ENCODE measurements at places on chromosomes 12 and 14.

DNA sequence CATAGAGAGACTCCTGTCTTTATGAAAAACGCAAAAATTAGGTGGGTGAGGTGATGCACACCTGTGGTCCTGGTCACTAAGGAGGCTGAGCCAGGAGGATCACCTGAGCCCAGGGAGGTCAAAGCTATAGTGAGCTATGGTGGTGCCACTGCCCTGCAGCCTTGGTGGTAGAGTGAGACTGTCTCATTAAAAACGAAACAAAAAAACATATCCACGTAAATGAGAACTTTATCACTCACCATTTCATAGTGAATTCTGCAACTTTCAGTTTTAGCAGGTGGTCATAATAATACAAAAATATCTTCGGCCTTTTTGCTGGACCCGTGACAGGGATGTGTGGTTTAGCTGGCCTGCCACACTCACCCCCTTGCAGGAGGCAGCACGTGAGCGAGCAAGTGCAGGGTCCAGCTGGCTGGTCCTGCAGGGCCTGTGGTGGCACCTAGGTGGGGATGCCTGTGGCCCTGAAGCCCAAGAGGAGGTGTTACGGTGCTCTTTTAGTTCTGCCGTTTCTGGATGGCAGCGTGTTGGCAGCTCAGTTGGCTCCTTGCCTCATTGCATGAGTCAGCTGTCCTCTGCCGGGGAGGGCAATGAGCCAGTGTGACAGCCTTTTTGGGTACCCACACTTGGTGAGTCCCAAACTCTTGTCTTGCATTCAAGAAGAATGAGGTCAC, 1330.7 kb upstream of the TMEM132C start:
- no peak for DNase-seq

DNA sequence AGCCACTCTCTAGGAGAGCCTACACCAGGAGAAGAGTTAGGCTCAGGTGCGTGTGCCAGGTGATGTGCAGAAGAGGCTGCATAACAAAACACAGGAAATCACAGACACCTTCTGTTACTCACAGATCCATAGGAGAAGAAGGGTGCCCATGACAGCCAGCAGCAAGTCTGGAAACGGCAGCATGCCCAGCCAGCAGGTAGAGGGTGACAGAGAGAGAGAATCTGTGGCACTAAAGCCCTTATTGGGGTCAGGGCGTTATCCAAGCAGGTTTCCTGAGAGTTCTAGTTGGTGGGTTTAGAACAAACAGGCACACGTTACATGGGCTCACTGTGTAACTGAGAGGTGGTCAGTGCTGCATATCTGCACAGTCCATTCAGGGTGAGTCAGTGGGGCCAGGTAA, 14.9 kb upstream of the SLC8A3 start:
- no peak for DNase-seq

- no peak for DNase-seq
Measured at GRCh38 chr14:100156776-100157175, 2.7 kb downstream of the DEGS2 start.

DNA sequence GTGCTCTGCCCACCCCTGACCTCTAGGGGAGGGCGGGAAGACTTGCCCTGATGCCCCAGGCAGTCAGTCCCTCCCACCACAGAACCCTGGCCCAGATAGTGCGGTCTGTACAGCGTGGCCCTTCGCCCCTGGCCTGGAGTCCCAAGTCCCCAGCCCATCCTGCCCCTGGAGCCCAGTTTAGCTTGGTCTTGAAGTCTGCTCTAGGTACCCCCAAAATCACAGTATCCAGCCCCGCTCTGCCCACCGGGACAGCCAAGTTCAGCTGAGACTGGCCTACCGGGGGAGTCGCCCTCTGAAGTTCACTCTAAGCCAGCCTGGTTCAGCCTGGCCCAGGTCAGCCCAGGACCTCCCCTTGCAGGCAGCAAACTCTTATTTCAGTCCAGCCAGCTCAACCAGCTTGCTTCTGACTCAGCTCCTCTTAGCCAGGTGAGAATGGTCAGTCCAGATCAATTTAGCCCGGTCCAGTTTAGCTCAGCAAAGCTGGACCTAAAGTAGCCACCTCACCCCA, 75.9 kb downstream of the TMEM121 start:
- no peak for DNase-seq

DNA sequence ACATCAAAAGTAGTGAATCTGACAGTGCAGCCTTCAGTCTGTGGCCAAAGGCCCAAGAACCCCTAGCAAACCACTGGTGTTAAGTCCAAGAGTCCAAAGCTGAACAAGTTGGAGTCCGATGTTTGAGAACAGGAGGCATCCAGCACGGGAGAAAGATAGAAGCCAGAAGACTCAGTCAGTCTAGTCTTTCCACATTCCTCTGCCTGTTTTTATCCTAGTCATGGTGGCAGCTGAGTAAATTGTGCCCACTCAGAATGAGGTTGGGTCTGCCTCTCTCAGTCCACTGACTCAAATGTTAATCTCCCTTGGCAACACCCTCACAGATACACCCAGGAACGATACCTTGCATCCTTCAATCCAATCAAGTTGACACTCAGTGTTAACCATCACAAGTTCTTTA, 1255.4 kb downstream of the LRFN5 start:
- DNase-seq = no peak

DNA sequence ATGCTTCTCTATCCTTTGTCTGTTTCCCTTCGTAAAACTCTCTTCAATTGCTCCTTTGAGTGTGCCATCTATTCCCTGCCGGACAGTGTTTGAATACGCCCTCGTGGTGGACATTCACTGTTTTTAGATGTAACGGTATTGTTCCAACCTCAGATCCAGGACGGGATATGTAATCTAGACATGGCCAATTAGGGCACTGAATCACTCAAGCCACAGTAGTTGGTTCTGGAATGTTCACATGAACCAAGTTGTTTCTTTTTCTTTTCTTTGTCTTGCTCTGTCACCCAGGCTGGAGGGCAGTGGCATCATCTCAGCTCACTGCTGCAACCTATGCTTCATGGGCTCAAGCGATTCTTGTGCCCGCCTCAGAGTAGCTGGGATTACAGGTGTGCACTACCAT, 204.2 kb upstream of the PLXNC1 start:
- no peak for DNase-seq

GRCh38 chr14:33524244-33524643, 426.6 kb downstream of the EGLN3 start:
- DNase-seq = no peak

DNA sequence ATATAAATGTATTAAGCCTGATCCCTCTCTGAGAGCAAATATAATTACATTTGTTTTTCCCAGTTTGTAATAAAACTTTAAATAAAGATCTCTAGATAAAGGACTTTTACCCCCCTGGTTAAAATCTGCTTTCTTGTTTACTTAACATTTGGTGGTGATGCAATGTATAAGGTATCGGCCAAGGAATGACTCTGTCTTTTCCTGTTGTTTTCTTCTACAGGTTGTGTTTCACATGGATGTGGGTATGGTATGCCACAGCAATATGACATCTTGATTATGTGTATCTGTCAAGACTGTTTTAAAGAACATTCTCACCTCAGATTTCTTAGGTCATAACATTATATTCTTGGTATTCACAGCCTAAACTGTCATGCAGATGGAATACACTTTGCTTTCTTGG, 210.6 kb upstream of the NOVA1 start:
- no peak for DNase-seq

DNA sequence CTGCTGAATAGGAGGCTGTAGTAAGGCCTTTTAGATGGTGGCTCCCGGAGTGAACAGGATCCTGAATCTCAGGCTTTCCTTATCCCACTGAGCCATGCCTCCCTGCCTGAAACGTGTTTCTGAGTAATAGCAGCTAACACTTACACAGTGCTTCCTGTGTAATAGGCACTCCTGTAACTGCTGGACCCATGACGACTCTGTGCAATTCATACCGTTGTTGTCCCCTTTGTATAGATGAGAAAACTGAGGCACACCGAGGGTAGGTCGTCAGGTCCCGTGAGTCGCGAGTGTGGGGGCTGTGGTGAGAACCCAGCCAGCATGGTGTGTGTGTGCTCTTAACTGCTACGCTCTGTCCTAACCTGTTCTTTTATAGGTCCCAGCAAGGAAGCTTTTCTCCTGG, 193.6 kb downstream of the CACNA1C start:
- DNase-seq = no peak

- DNase-seq = no peak
Measured at GRCh38 chr12:103279444-103279843, 216.3 kb downstream of the C12orf42 start.
